Body of pancreas (tissue), 4 donors: ENCODE measurements at places on chromosomes 4 and X. TPM values are rescaled to one million over a fixed set of nuclear protein-coding genes. Genes with fewer than 3 reads are reported as not detected.

Gene BEX5
- 7.0 TPM for total RNA-seq

Gene SPANXB1
- total RNA-seq = not detected

Gene BCOR
- 23.6 TPM for total RNA-seq

Gene OTC
- 1.8 TPM for total RNA-seq

Gene HSFX4
- total RNA-seq = not detected
